NK-92 treated with Interleukin-12 subunit alpha and Interleukin-12 subunit beta, amount 100 ng/mL, for 24 hours (cell line): ENCODE measurements at places on chromosomes 16 and 17.

DNA sequence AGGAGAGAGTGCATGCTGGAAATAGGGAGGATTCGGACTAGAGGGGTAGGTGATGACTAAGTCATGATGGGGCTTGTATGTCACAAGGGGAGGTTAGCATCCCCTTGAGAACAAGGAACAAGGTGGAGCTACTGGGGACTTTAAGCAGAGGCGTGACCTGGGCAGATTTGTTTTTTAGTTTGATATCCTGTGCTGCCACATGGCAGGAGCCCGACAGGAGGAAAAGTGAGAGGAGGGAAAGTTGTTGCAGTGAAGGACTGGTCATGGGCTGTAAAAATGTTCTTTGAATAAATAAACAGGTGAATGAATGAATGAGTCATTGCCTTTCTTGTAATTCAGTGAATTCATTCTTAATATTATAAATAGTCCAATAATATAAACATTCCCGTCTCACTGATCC, 365.1 kb upstream of the CDH5 start:
- no peak for DNase-seq

GRCh38 chr16:8355675-8356074, 234.6 kb downstream of the TMEM114 start:
- DNase-seq: no peak

DNA sequence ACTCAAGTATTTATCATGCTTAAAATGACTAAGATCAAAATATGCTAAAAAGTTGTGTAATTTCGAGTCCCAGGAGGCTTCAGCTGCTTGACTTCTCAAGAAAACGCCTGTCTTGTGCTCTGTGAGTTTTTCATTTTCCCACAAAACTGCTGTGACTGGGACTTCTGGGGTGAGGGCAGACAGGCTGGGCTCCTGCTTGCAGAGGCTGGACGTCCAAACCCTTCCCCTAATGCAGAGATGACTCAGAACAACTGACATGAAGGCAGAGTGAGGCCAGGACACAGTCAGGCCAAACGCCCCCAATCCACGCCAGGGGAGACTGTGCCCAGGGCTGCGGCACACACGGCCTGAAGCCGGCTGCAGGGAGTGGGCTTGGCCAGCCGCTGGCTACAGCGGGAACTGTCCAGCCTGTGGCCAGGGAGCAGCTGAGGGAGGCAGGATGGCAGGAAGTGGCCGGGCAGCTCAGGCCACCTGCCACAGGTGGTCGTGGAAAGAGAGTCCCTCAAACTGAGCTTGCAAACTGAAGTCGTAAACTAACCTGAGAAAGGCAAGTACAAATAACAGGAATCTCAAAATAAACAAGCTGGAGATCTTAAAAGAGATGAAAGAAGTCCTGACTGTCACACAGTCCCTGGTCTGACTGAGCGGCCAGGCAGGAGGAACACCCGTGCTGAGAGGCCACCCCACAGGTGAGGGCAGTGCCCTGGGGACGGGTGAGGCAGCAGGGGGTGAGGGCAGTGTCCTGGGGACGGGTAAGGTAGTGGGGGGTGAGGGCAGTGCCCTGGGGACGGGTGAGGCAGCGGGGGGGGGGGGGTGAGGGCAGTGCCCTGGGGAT, 21.3 kb upstream of the HEXD start:
- DNase-seq: no peak

DNA sequence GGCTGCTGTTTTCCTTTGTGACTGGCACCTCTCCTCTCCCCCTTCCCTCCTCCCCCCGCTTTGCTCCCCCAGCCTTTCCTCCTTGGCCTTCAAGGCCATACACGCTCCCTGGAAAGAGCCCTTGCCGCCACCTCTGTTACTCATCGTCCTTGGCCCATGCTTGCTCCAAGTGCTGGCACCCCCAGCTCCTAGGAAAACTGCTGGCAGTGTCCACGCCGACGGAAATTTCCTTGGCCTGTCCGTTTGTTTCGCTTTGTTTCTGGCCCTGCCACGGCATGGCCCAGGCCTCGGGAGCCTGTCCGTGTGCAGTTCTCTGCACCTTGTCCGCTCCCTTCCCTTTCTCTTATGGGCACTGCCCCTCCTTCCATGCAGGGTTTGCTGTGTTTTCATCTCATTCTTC, 18.0 kb downstream of the CA5A start:
- no peak for DNase-seq

DNA sequence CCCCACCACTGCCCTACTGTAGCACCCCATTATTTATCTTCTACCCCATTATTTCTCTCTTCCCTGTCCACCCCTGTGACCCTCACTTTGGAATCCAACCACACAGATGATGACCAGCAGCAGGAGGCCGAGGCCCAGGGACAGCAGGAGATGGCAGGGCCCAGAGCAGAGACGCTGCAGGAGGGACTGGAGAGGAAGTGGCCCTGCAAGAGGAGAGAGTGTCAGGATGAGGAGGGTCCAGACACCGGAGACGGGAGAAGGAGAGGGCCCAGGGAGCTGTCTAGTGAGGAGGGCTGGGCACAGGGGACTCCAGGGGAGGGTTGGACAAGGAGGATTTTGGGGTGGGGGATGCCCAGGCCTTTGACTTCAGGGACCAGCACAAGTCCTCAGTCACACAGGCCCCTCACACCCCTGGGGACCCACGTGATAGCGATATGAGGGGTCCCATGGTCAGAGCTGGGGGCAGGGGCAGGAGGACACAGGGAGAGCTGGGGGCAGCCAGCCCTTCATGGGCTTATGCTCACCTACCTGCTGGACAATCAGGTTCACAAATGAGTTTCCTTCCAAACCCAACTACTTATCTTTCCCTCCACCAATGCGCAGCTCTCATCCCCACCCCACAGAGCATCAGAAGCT, 2.0 kb downstream of the CLEC10A start:
- DNase-seq: no peak

GRCh38 chr16:69564845-69565670, 708 bp upstream of the NFAT5 start:
- no peak for DNase-seq

- DNase-seq: no peak
These were observed 125.8 kb downstream of the CCDC182 start for GRCh38 chr17:57619061-57619937.

GRCh38 chr17:13490427-13490826, 111.3 kb downstream of the HS3ST3A1 start:
- DNase-seq: no peak

GRCh38 chr17:65562206-65562531, 721 bp upstream of the AXIN2 start:
- no peak for DNase-seq

- DNase-seq: no peak
These were observed at the start of gene KRT37 for GRCh38 chr17:41424111-41424635. Gene KRT37 (minus strand): TSS chr17:41424585. CDS start chr17:41424523, 62 bp downstream.
